ENCODE measurements at places on chromosomes 3 and 15.

DNA sequence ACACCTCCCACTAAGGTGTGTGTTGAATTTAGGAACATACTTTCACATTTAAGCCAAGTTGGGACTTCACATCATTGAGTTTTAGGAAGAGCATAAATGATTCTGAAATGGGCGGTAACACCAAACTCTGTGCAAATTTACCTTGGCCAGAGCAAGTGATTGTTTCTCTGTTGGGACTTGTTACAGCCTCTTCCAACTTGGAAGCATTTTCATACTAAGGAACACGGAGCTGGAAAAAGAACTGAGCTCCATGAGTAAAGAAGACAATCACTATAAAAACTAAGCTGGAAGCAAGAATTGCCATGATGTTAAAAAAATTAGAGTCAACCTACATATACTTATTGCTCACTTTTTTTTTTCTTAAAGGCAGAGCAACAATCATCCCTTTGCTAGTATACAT lies 371.3 kb downstream of the ERC2 start:
- no peak for DNase-seq

- DNase-seq, result no peak
Measured at GRCh38 chr3:192054881-192055280, 593.9 kb downstream of the PYDC2 start.

GRCh38 chr3:183327343-183327742 lies 74.3 kb downstream of the B3GNT5 start:
- no peak for DNase-seq

- no peak for DNase-seq
Measured at GRCh38 chr3:131591394-131592014, 88.7 kb upstream of the MRPL3 start.

DNA sequence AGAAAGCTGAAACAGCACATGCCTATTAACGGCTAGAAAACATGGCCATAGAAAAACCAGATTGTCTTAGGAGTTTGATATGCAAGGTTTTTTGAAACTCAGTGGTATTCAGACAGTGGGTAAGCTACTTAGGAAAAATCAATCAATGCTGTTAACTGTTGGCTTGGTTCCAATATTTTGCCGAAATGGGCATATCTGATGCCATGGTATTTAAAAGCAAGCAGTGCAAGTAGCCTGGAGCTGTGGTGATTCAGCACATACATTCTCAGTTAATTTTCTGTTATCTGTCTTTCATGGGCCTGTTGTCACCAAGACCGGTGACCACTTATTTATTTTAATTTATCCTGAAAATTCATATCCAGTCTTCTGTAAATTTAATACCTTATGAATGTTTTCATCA lies 17.3 kb upstream of the SUCNR1 start:
- no peak for DNase-seq

GRCh38 chr3:180743813-180744590 lies 64.7 kb upstream of the CCDC39 start:
- no peak for DNase-seq

DNA sequence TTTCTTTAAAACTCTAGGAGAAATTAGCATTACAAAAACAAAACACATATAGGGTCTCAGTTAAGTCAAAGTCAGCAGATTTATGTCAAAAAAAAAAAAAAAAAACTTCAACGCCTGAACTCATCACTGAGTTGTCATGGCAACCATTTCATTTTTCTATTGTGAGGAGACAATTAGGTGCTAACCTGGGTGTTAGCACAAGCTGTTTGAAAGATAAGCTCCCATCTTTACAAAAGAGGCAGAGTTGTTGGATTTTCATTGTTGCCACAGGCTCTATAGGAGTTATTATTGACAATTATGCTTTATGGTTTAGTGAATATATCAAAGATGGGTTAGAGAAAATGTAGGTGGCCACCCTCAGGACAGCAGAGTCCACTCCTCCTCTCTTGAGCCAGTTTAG lies 806.9 kb downstream of the GRM7 start:
- no peak for DNase-seq
